Transverse colon (tissue), 4 donors: ENCODE measurements at places on chromosomes 12 and 14.

GRCh38 chr14:47826809-47827208, 151.4 kb upstream of the MDGA2 start:
- H3K36me3 ChIP-seq = no peaks in the 10 kb centered on the region
- DNase-seq = no peak
- H3K4me1 ChIP-seq = no peaks in the 10 kb centered on the region
- no peaks in the 10 kb centered on the region for H3K27me3 ChIP-seq

GRCh38 chr12:83432176-83432719, 745.5 kb downstream of the TMTC2 start:
- H3K27ac ChIP-seq = no peak overlapping the region
- no peaks in the 10 kb centered on the region for H3K36me3 ChIP-seq
- no peak overlapping the region for H3K4me3 ChIP-seq

- DNase-seq = no peak
- no peaks in the 10 kb centered on the region for H3K27me3 ChIP-seq
- H3K36me3 ChIP-seq = no peaks in the 10 kb centered on the region
- H3K4me3 ChIP-seq = no peak overlapping the region
Measured at GRCh38 chr14:25803386-25804018, 753.6 kb upstream of the STXBP6 start.

DNA sequence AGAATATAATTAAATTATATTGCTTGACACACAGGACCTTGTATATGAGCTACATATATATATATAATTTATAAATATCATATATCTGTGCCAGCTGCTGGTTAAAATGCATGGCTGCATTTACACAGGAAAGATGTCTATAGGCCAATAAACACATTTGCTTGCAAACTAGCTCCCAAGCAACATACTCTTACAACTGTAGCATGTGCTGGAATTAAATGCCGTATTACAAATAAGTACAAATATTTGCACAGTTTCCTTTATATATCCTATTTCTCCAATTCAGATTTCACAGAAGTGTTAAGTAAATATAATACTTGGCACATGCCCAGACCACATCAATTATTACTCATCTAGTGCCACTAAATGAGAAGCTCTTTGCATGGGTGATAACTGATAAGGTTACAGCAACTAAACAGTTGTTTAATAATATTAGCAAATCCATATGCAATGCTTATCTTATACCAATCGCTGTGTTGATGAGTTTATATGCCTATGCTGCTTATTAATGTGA, 66.7 kb upstream of the E2F7 start:
- H3K27ac ChIP-seq = no peak overlapping the region
- no peak overlapping the region for H3K4me3 ChIP-seq
- no peaks in the 10 kb centered on the region for H3K4me1 ChIP-seq

DNA sequence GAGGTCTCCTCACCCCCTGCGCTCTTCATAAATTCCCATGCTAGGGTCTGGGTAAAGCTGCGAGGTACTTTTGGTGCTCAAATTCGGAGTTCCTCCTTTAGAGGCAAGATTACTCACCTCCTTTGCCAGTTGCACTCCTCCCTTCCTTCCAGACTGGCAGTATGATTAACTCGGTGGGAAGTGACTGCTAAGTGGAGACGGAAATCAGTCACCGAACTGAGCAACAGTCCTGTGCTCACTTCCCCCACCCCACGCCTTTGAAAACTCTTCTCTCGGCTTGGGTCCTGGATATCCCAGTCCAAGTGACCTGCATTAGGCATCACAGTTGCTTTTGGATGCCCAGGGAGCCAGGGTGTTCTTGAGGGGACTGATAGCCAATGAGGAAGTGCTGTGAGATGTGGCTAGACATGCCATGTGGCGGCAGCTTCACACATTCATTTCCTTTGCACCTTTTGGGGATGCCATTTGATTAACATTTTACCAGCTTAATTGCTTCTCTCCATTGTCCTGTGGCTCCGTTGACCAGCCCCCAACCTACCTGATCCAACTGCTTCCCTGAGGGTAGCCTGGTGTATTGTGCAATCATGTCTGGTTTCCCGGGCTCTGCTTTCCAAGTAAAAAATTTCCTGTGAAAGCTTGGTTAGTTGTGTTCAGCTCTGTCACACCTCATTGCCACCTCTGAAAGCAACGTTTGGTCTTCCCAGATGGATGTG, 840 bp downstream of the PNP start:
- peaks cover 12% of the 10 kb centered on the region for H3K36me3 ChIP-seq
- no peaks in the 10 kb centered on the region for H3K27me3 ChIP-seq
- peak overlapping the region; percentile 92 for H3K4me3 ChIP-seq

- H3K4me1 ChIP-seq = no peaks in the 10 kb centered on the region
- H3K4me3 ChIP-seq = no peak overlapping the region
- no peaks in the 10 kb centered on the region for H3K27me3 ChIP-seq
- H3K36me3 ChIP-seq = no peaks in the 10 kb centered on the region
- DNase-seq = no peak
Measured at GRCh38 chr14:23245282-23245681, 7.5 kb downstream of the RNF212B start.
